ENCODE measurements at places on chromosomes 6 and 20. TPM values are rescaled to one million over a fixed set of nuclear protein-coding genes. Genes with fewer than 3 reads are reported as not detected.

Gene SLC17A3
- polyA plus RNA-seq, result 0.35 TPM

Gene PIGT
- 73.9 TPM for polyA plus RNA-seq

Gene SLC12A5
- not detected for polyA plus RNA-seq

Gene BMP7
- polyA plus RNA-seq, result not detected

Gene FOXA2
- polyA plus RNA-seq, result not detected

DNA sequence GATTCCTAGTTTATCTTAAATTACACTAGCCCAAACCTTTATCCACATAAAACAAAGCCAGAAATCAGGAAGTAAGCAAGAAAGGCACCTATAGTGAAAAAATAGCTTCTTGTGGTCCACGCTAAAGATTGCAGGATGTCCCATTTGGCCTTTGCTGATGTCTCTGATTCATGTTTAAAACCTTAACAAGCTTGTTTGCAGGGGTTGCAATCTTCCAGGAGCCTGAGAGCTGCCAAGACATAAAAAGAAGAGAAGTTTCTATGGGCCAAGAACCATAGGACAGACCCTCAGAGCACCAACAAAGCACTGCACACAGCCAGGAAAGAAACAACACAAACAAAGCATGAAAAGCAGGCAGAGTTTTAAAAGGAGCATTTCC lies 49.4 kb downstream of the ADAT2 start:
- H3K27ac ChIP-seq, result peak overlapping the region; percentile 9
- DNase-seq, result no peak
- peaks cover under 1% of the 10 kb centered on the region for H3K27me3 ChIP-seq
- no peaks in the 10 kb centered on the region for H3K36me3 ChIP-seq
- H3K4me1 ChIP-seq, result peaks cover 6% of the 10 kb centered on the region

DNA sequence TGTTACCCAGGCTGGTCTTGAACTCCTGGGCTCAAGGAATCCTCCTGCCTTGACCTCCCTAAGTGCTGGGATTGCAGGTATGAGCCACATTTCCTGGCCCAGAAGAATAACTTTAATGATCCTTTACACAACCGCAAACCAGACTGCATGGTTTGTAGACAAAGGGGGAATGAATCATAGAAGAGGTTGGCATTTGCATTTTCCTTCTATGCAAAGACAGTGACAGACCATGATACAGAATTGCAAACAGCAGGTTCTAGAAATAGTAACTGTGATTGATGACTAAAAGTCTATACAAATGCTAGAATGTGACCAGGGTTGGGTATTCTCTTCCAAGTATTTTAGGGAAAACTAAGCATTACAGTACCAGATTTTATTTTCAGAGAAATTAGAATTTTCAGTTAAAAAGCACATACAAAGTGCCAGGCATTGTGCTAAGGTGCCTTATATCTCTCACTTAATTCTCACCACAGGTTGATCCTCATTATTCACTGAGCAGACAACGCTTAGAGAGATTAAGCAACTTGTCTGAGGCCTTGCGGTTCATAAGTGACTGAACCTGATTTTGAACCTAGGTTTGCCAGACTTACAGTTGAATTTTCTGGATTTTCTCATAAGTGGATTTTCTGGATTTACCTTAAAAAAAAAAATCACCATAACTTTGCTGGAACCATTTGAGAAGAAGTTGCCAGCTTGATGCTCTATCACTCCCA lies 146.6 kb downstream of the ZFAND3 start:
- H3K36me3 ChIP-seq, result peaks cover 23% of the 10 kb centered on the region
- no peak overlapping the region for H3K27ac ChIP-seq
- no peaks in the 10 kb centered on the region for H3K27me3 ChIP-seq
- peaks cover 77% of the 10 kb centered on the region for H3K4me1 ChIP-seq
- H3K4me3 ChIP-seq, result peak overlapping the region; percentile 11

DNA sequence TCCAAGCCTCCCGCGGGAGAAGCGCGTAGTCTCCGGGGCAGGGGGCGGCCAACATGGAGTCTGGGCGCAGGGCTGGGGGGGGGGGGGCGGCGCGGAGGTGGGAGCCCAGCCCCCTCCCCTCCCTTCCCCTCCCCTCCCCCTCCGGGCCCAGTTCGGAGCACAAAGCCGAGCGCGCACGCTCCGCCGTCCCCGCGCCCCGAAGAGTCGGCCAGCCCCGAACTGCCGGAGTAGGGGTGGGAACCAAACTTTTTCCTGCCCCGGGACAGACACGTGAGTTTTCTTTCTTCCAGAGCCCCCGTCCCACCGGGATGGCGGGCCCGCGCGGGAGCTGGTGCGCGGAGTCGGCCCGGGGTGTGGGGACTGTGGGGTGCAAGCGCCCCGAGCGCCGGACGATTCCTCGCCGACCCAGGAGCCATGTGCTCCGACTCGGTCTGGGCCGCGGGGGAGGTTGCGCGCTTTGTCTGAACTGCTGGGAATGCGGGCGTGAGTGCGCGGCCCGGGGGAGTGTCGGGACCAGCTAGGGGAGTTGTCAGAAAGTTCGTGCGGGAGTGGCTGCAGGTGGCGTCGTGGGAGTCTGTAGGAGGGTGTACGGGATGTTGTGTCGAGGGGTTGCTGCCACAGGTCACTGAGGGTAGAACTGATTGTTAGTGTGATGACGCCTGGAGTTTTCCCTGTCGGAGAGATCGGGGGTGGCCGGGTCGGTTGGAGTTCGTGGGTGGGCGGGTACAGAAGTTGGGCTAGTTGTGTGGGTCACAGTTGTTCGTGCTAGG lies 1.2 kb downstream of the TGIF2 start:
- H3K4me1 ChIP-seq, result peaks cover 39% of the 10 kb centered on the region
- H3K27me3 ChIP-seq, result no peaks in the 10 kb centered on the region
- H3K36me3 ChIP-seq, result no peaks in the 10 kb centered on the region
- peak; percentile 66 for DNase-seq
- H3K4me3 ChIP-seq, result peak overlapping the region; percentile 89
- H3K27ac ChIP-seq, result peak overlapping the region; percentile 97

DNA sequence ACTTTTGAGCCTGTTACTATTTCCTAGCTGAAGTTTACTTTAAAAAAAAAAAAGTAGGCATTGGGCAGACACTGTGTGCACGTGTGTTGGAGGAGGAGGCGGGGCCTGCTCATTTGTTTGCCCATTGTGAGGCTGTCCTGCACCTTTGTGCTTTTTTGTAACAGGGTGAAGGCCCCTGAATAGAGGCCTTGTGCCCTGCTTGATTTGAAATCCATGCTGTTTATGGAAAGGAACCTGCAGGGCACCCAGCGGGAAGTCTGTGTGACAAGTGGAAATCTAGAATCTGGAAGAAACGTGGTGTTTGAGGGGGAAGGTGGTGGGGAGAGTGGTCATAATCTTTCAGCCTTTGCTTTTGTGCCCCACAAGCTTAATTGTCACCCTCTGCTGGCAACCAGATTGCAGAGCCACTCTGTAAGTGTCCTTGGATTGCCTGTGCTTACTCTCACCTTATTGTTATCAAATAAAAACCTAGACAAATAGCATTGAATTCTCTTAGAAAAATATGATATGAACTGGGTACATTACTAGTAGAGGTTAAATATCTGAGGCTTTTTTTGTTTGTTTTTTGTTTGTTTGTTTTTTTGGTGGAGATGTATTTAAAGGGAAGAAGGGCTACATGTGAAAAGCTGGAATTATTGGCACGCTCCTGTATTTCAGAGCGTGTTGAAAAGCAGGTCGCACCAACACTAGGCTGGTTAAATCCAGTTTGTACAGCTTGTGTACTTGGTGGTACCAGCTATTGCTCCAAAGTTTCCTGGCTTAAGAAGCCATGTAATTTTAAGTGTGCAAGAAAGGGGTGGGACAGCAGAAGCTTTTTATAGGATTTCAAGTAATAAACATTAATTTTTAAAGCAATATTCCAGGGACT lies 156.3 kb downstream of the ARID1B start:
- H3K27ac ChIP-seq, result no peak overlapping the region
- H3K4me1 ChIP-seq, result peaks cover 76% of the 10 kb centered on the region
- H3K36me3 ChIP-seq, result no peaks in the 10 kb centered on the region
- no peak for DNase-seq

DNA sequence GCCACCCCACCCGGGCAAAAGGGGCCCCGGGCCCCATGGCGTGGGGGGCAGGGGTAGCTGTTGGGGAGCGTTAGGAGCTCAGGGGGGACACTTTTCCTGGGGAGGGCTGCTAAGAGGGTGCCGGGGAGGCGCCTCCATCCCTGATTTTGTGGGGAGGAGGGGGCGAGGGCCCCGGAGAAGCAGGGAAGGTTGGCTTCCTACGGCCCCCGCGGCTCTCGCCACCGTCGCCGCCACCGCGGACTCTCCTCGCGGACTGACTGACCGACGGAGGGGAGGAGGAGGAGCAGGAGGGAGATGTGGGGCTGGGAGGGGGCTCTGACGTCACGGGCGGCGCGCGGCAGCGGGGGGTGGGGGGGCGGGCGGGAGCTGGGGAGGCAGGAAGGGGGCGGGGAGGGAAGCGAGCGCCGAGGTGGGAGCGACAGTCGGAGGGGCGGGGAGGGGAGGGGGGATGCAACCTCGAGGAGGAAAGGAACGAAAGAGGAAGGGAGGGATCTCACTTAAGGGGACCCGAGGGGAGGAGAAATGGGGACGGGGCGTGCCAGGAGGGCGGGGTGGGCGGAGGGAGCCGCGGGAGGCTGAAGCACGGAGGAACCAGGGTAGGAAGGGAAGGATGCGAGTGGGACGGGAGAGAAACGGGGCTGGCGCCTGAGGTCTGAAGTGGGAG lies 5.1 kb downstream of the GABBR1 start:
- no peaks in the 10 kb centered on the region for H3K36me3 ChIP-seq
- peak overlapping the region; percentile 93 for H3K4me3 ChIP-seq
- DNase-seq, result peak; percentile 36
- H3K4me1 ChIP-seq, result peaks cover 47% of the 10 kb centered on the region
- peak overlapping the region; percentile 60 for H3K27ac ChIP-seq
- H3K27me3 ChIP-seq, result no peaks in the 10 kb centered on the region

GRCh38 chr6:130933712-130934200 lies 106.5 kb downstream of the SMLR1 start:
- H3K27me3 ChIP-seq, result no peaks in the 10 kb centered on the region
- no peak overlapping the region for H3K4me3 ChIP-seq
- DNase-seq, result no peak
- no peaks in the 10 kb centered on the region for H3K36me3 ChIP-seq

DNA sequence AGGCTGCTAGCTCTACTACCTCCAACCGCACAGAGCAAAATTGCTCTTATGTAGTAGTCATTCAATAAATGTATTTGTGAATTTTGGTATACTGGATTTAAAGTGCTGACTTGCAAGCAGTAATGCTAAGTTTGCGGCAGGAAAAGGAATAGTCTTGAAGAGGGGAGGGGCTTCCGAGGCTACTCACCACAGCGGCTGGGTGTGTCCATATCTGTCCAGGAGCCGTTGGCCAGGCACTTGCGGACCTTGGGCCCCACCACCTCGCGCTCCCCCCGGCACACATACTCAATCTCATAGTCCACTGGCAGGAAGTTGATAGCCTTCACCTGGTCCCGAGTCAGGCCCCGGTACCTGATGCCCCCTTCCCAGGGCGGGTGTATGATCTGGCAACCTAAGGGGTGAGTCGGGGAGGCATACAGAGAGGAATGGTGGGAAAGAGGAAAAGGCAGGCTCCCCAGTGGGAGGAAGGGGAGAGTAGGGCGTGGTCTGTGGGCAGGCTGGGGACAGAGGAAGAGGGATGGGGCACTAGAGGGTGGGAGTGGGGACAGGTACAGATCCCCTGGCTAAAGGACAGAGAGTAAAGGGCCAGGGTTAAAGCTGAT lies 1.7 kb downstream of the GABBR1 start:
- H3K27ac ChIP-seq, result peak overlapping the region; percentile 60
- H3K4me1 ChIP-seq, result peaks cover 32% of the 10 kb centered on the region
- H3K36me3 ChIP-seq, result no peaks in the 10 kb centered on the region
- H3K27me3 ChIP-seq, result no peaks in the 10 kb centered on the region

DNA sequence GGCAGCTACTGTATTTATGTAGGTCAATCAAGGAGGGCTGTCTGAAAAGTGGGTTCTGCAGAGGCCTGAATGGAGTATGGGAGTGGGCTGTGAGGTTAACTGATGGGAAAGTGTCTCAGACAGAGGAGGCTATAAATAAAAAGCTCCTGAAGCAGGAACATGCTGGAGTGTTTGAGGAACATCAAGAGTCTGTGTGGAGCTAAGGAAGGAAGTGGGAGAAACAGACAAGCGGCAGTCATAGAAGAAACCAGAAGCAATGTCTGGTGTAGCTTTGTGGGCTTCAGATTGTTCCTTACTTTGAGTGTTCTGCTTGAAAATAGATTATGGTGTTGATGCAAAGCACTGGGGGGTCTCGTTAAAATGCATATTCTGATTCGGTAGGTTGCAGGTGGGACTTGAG lies 101.5 kb upstream of the OGFRL1 start:
- no peak overlapping the region for H3K27ac ChIP-seq
- no peaks in the 10 kb centered on the region for H3K4me1 ChIP-seq
- H3K27me3 ChIP-seq, result peaks cover 8% of the 10 kb centered on the region
- no peak overlapping the region for H3K4me3 ChIP-seq
- DNase-seq, result no peak
- H3K36me3 ChIP-seq, result no peaks in the 10 kb centered on the region

- no peaks in the 10 kb centered on the region for H3K36me3 ChIP-seq
- H3K4me3 ChIP-seq, result peak overlapping the region; percentile 80
- no peaks in the 10 kb centered on the region for H3K4me1 ChIP-seq
- peak overlapping the region; percentile 32 for H3K27ac ChIP-seq
Measured at GRCh38 chr6:150987371-150987828, 121.9 kb downstream of the MTHFD1L start.

GRCh38 chr6:27775796-27776184 lies 136.4 kb downstream of the OR2B2 start:
- H3K4me1 ChIP-seq, result peaks cover 9% of the 10 kb centered on the region
- H3K36me3 ChIP-seq, result no peaks in the 10 kb centered on the region
- H3K27me3 ChIP-seq, result peaks cover 23% of the 10 kb centered on the region
- DNase-seq, result no peak
- H3K4me3 ChIP-seq, result no peak overlapping the region
- no peak overlapping the region for H3K27ac ChIP-seq

- H3K27me3 ChIP-seq, result no peaks in the 10 kb centered on the region
- peaks cover 13% of the 10 kb centered on the region for H3K4me1 ChIP-seq
- H3K27ac ChIP-seq, result no peak overlapping the region
- H3K36me3 ChIP-seq, result no peaks in the 10 kb centered on the region
- no peak for DNase-seq
Measured at GRCh38 chr20:41309817-41310216, 7.7 kb downstream of the ZHX3 start.

DNA sequence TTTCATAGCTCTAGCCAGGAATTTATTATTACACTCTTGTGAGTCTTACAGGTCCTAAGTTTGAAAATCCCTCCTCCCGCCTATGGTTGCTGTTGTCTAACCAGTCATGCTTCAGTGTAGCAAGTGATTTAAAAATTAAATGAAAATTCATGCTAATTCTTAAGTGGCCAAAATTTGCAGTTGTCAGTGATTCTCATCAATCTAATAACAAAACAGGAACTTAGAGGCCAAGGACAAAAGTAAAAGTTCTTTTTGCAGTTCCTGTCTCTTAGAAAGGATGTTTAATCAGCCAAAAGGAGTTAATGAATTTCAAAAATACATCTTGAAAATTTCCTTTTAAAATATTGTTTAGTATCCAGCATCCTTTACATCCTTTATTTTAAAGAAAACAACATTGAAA lies 36.3 kb downstream of the VTA1 start:
- peaks cover 10% of the 10 kb centered on the region for H3K4me1 ChIP-seq
- H3K36me3 ChIP-seq, result peaks cover 29% of the 10 kb centered on the region
- DNase-seq, result no peak
- no peaks in the 10 kb centered on the region for H3K27me3 ChIP-seq

GRCh38 chr6:72724545-72724944 lies 102.7 kb downstream of the KCNQ5 start:
- no peaks in the 10 kb centered on the region for H3K36me3 ChIP-seq
- no peak overlapping the region for H3K4me3 ChIP-seq
